Inflammatory macrophage (primary cell): ENCODE measurements at places on chromosomes 7 and 10.

DNA sequence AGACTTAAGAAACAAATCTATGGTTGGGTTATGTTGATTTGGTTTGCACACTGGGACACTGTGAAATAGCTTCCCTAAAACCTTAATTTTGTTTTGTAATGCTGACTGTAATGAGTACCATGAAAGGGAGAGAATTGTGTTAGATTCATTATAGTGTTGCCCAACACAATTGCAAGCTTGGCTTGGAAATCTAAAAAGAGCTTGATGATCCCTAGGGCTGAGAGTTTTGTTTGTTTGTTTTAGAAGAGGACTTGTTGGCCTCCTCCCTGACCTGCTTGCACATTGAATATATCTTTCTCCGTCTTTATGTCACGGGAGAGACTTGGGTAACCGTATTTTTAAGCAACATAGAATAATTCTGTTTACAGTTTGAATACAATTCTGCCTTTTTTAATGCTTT lies 410.1 kb downstream of the ARL4A start:
- no peak for DNase-seq

GRCh38 chr10:84596585-84596984 lies 268.2 kb downstream of the CCSER2 start:
- DNase-seq: no peak

DNA sequence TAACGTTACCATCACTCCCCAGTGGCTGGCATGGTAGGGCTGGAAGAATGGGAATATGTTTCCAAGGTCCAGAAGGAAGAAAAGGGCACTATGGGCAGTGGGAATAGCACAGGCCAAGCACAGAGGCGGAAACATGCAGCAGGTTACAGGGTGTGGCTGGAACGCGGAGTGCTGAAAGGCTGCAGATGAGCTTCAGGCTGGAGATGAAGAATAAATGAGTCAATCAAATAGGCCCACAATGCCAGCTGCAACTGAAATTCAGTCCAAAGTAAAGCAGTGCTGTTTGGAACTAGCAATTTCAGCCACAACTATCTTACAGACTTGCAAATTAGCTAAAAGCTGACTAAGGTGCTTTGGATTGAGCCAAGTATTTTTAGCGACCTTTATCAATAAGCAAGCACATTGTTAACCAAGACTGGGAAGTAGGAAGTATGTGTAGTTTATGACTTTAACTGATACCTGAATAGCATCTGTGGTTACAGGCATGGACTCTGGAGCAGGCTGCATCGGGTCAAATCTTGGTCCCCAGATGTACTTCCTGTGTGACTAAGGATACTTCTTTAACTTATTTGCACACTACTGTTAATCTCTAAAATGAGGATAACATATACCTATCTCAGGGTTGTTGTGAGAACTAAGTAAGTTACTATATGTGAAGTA lies 77.5 kb upstream of the CTTNBP2 start:
- no peak for DNase-seq

DNA sequence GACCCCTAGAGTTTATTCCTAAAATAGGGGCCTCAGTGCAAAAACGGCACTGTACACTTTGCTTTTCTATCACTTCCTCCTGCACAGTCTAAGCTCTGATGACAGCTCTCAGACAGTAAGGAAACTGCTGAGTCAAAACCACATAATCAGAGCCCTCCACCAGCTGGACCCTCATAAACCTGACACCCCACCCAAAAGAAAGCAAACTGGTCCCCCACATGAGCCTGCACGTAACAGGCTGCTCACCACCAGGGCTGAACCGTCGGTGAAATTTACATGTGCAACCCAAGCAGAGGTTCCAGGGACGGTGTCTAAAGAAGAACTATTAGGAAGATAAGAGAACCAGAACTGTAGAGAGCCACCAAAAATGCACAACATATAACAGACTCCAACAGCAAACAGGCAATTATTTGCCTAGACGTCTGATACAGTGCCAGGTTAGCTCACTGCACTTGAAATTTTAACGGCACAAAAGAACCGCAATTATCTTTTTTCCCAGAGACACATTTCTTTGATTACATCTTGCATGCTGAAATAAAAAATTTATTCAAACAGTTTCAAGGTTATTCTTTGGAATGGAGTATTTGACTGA lies 19.6 kb downstream of the SGMS1 start:
- DNase-seq: peak; percentile 21
